ENCODE measurements at places on chromosomes 2 and 18.

GRCh38 chr2:233223059-233223894, 28.2 kb upstream of the ATG16L1 start:
- DNase-seq, result no peak

DNA sequence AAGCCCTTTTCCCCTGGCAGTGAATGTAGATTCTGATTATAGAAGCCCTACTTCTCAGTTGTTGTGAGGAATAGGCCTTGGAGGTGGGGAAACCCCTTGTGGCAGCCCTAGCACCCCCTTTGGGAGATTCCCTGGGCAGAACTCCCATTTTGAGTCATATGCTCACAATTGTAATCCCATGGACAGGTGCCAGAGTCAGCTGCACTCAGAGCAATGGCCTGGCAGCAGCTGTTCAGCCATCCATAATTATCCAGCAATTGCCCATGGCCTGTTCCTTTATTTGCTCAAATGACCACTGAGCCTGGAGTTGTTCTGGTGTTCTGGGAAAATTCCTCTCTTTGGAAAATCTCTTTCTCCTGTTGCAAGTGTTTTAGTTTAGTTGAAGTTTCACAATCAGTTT, 71.7 kb downstream of the PTRHD1 start:
- DNase-seq, result no peak

DNA sequence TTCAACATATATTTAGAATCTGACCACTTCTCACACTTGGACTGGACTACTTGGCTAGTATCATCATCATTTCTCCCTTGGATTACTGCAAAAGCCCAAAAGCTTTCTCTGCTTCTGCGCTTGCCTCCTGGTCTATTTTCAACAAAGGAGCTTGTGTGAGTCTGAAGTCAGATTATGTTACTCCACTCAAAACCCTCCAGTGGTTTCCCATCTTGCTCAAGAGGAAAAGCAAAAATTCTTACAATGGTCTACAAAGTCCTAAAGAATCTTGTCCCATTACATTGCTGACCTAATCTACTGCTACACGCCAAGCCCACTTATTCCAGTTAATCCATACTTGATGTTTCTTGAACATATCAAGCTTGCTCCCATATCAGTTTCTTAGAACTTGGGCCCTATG, 9.6 kb downstream of the PREPL start:
- DNase-seq, result no peak

DNA sequence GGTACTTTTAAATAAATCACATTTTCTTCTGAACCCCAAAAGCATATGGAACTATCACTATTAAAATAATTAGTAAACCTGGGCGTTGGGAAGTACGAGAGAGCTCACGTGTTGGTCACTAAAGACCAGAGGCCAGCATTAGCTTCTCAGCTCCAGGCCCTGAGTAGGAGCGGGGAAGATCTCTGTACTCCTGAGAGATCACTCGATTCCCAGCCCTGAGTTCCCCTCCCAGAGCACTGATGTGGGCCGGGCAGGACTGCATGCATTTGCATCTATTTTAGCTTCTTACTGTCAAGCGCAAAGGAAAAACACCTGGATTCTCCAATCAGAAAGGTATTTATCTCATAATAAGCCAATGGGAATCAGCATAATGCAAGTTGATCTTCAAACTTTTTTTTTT, 6.2 kb downstream of the PXDN start:
- DNase-seq, result no peak

DNA sequence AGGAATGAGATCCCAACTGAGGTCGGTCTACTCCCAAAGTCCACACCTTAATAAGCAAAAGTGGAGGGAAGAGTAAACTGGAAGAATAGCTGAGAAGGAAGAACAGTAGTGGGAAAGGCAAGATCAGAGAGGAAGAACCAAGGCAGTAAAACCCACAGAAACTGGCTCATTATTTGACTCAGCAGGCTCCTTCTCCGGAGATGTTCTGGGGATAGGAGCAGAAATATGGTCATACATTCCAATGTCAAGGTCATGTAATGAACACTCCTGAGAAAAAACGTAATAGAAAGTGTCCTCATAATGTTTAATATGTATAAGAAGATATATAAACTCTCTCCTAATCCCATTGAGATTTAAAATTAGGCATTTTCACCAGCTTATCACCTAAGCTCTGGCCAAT, 39.5 kb downstream of the STK39 start:
- DNase-seq, result no peak

DNA sequence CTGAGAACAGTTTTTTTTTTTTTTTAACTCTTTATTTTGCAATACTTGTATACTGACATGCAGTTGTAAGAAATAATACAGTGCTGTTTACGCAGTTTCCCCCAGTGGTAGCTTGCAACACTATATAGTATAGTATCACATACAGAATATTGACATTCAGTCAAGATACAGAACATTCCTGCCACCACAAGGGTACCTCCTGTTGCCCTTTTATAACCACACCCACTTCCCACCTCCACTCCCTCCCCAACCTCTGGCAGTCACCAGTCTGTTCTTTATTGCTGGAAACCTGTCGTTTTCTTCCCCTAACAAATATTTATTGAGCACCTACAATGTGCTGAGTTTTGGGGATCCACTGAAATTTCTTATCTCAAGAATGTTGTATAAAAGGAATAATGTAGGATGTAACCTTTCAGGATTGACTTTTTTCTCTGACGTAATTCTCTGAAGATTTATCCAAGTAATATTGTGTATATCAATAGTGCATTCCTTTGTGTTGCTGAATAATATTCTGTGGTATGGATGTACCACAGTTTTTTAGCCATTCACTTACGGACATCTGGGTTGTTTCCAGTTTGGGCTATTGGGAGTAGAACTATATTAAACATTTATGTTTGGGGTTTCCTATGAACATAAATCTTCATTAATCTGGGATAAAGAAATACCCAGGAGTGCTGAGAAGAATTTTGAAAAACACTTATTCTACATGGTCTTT, 51.4 kb upstream of the EML6 start:
- no peak for DNase-seq

DNA sequence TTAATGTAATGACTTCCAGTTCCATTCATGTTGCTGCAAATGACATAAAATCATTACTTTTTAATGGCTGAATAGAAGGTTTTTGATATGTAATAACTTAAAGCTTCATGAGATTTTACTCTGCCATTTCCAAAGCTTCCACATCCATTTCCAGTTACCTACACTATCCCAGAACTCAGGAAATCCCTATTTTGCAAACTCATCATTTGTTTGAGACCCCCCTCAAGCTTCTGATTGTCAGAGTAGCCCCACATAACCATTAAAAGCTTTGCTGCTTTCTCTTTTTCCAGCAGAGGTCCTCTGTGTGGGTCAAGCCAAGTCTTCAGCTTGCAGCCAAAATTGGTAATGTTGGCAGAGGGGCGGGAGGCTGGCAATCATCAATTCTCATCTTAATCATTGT, 50.6 kb upstream of the IL1R1 start:
- DNase-seq, result no peak

DNA sequence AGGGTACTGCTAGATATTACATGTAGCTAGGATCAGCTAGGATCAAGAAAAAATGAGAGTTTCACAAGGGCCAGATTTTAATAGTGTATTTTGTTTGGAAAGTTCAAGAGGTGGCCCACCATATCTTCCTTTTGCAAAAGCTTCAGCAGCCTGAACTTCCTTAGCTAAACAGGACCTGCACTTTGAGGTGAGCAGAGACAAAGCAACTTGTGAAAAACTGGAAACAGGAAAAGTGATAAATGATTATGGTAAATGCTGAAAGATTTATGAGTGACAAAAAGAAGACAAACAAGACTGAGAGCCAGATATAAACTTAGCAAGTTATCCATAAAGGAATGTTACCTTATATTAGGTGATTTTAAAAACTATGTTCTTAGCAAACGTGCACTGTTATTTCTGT, 123.6 kb downstream of the ZNF521 start:
- no peak for DNase-seq

GRCh38 chr2:219965287-219966194, 338.1 kb downstream of the SLC4A3 start:
- DNase-seq, result no peak

DNA sequence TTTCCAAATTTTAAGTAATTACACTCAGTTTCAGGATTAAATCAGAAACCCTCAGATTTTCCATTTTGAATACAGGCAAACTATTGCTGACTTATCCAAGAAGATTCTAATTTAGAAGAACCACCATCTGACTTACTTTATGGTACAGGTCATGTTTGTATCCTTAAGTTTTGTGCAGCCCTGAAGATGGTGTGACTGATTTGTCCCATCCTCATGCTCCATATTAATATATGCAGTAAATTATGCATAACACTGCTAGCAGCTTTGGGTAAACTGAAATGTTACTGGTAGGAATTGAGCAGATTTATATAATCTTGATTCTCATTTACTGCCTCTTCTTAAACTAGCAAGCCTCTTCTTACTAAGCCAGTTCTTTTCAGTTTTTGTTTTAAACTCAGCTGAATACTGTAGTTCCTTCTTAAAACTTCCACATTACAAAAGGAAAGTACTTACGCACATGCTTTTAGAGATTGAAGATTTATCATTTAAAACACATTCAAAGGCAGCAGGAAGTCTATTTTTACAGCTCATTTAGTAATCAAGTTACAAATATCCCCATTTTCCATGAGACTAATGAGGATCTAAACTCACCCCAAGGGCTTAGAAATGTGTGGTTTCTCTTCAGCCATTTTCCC, 25.7 kb downstream of the MEX3C start:
- DNase-seq, result no peak

GRCh38 chr18:7520200-7520785, 46.8 kb upstream of the PTPRM start:
- DNase-seq, result no peak

GRCh38 chr18:52236131-52236530, 103.9 kb upstream of the DCC start:
- no peak for DNase-seq

- DNase-seq, result no peak
Measured at GRCh38 chr2:1501038-1501851, 88.0 kb downstream of the TPO start.

GRCh38 chr2:19883971-19884720, 17.6 kb downstream of the TTC32 start:
- DNase-seq, result no peak

DNA sequence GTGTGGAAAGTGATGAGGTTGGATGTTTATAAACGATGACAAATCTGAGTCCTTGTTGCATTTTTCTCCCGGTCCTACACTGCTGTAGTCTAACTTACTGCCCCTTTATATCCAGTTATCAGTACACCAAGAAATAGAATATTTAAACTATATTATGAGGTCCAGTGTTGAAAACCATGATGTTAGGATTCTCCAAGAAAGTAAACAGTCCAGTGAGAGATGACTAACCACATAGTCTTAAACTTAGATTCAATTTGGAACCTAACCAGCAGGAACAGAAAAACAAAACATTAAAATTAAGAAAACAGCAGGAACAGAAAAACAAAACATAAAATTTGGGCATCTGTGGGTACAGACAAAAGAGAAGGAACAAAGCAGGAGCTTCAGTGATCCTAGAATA, 143.2 kb downstream of the TPGS2 start:
- DNase-seq, result no peak

DNA sequence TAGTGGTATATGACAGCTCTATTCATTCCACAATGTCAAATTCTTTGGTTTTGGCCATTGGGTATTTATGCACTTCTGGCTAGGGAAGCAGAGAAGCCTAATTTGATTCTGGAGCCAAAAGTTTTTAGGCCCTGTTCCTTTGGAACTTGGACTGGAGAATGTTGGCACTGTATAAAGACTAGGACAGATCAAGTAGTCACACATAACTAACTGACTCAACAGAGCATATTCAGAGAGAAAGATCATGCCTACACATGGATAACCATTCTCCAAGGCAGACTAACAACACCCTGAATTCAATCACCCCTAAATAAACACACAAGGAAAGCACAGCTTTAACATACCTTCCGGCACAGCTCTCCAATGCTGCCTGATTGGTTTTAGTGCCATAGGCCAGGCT, 62.9 kb downstream of the ARHGAP15 start:
- no peak for DNase-seq

DNA sequence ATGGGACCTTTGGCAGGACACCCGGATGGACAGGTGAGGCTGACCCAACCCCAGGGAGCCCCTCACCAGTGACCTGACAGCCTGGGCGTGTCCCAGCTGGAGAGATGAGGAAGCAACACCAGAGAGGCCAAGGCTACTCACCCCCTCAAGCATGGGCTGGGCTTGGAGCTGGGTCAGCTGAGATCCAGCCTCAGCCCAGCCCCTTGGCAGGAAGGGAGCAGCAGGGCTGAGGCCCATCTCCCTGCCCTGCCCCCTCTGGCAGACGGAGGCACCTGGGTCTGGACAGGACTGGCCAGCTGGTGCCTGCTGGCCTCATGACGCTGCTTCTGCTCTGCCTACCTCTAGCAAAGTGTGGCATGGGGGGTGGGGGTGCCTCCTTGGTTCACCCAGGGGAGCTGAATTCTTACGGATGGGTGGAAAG, 37.8 kb downstream of the HS6ST1 start:
- DNase-seq, result no peak

GRCh38 chr2:197435598-197436420, 981 bp upstream of the SF3B1 start:
- peak; percentile 17 for DNase-seq

GRCh38 chr2:17864676-17865075, 13.8 kb upstream of the KCNS3 start:
- DNase-seq, result no peak

DNA sequence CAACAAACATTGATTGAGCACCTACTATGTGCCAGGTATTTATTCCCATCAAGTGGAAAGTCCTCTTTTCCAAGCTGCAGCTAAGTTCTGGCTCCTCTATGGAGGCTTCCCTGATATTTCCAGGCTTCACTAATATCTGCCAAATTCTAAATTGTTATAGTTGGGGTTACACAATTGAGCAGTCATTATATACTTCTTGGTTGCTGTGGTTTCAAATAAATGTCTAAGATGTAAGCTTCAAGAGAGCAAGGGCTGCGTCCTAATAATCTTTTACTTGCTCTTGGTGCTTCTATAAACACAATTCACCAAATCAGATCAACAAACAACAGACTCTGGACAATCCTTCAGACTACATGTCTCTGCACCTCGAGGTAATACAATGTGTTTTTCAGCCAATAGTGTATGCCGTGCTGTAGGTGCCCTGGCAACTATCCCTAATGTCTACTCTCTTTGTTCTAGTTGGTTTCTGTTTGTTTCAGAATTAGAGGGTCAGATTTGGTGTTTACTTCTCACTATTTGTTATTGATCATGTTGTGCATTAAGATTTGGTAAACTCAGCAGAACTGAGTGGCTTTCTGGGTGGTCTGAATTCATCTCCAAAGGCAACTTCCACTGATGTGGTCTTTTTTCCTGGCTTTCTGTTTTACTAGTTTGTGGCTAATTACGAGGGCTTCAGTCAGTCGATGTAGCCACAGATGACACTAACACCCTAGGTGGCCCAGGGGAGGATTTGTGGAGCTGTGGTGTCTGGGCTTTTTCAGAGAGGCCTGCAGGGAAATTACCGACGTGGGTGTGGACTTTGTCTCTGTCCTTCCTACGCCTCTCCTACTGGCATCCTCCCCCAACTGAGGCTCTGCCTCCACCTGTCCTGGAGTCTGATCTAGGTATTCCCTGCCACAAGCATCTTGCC, 50.4 kb downstream of the CDCA7 start:
- DNase-seq, result no peak

- DNase-seq, result no peak
Measured at GRCh38 chr2:218255446-218255845, 5.4 kb upstream of the GPBAR1 start.

- peak; percentile 81 for DNase-seq
Measured at GRCh38 chr2:86221066-86221684, 21.9 kb downstream of the MRPL35 start.
